ENCODE measurements at places on chromosomes 5 and 9.

GRCh38 chr5:57779383-57780223, 297.0 kb upstream of the ACTBL2 start:
- DNase-seq = no peak

GRCh38 chr9:70564468-70565335, 150.2 kb upstream of the KLF9 start:
- no peak for DNase-seq

DNA sequence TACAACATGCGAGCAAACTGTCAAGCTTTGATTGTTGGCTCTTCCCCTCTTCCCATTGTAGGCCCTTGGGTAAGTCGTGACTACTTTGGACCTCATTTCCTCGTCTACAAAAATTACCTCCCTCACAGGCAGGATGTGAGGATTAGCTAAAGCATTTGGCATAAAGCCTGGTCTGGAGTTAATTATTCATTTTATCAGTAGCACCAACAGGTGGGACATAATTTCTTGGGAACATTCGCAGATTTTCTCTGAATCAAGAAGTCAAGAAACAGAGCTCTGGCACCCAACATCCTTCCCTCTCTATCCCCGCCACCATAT, 39.9 kb upstream of the SEMA6A start:
- no peak for DNase-seq

DNA sequence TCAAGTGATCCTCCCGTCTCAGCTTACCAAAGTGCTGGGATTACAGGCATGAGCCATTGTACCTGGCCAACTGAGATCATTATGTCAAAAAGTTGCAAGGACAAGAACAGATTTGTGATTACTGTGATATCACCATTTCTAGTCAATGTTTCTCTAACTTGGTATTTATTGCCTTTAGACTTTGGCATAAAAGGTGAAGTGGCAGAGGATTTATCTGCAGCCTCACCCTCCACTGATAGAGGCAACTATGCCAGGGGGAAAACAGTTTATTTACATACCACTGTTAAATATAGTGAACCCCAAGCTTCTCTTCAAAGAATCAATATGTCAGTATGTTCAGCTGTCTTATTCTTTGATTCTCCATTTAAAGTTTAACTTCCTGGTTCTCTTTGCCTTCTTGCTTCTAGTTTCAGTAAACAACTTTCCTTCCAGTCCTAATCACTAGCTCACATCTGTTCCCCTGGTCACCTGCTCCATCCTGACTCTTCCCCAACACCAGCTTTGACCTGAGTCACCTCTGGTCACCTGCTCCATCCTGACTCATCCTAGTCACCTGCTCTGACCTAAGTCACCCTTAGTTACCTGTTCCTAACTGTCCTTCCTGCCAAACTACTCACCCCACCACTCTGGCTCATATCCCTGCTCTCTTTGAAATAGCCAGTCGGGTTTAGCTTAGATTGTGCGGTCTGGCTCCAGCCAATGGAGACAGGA, 29.9 kb downstream of the SEMA6A start:
- no peak for DNase-seq

GRCh38 chr5:108184940-108185339, 197.0 kb downstream of the FBXL17 start:
- no peak for DNase-seq

DNA sequence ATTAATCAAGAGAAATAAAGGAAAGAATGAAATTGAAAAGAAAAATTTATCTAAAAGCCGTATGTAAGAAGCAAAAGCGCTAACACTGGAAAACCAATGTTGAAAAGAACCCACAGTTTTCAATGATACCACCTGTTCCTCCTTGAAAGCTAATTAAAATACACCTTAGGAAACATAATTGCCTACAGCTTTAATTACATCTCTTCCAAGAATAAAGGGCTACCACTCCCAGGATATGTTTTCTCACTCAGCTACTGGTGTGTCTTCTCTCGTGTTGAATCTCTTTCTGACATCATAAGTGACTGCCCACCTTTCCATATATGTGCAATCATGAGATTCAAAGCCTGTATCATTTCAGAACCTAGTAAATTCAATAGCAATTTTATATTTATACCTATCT, 880.6 kb upstream of the DMAC1 start:
- DNase-seq = no peak

- DNase-seq = no peak
These were observed 71.5 kb downstream of the NR6A1 start for GRCh38 chr9:124699575-124699974.

GRCh38 chr5:8686707-8687106, 817.8 kb downstream of the MTRR start:
- no peak for DNase-seq

DNA sequence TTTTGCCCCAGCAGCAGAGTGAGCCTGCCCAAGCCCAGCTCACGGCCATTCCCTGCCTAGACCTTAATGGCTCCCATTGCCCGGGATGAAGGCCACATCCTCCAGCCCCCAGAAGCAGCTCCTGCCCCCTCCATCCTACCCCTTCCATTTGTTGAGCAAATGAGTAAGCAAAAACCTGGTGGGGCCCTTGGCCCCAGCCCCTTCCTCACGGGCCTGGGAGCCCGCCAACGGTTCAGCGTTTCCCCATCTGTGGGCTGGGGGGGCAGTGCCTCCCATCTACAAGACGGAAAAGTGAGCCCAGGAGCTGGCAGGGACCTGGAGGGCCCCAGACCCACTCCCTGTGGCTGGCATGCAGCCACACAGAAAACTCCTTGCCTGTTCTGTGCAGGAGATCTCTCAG, 4.4 kb downstream of the CCDC187 start:
- no peak for DNase-seq

- DNase-seq = no peak
These were observed 67.6 kb downstream of the FOXD1 start for GRCh38 chr5:73380710-73381589.

DNA sequence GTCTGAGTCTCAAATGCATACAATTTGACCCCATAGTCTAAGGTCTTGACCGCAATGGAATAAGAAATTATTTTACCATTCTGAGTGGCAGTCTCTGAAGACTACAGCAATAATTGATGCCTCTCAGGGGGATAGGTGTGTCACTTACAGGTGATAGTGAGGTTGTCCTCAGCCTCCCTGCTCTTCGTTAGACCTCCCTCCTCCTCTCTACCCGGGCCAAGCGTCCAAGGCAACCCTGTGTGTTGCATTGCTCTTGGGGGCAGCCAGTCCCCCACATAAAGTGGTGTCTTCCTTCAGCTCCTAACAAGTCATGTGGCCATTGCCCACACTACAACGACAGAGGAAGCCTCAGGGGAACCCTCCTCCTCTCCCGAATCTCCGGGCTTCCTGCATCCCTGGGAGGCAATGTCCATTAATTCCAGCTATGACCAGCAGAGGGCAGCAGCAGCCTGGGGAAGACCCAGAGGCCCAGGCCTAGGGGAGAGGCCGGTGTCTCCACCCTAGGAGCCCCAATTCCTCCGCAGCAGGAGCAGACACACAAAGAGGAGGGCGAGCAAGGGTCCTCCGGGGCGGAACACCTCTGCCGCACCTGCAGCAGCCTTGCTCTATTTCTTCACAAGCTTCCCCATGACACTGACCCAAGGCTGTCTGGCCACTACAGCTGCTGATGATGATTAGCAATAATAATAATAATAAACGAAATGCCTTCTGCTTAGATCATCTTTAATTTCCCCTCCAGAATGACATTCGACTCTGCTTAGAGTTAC, 134.8 kb downstream of the KCNIP1 start:
- DNase-seq = no peak

- no peak for DNase-seq
These were observed 33.3 kb downstream of the TLE1 start for GRCh38 chr9:81656004-81656403.

DNA sequence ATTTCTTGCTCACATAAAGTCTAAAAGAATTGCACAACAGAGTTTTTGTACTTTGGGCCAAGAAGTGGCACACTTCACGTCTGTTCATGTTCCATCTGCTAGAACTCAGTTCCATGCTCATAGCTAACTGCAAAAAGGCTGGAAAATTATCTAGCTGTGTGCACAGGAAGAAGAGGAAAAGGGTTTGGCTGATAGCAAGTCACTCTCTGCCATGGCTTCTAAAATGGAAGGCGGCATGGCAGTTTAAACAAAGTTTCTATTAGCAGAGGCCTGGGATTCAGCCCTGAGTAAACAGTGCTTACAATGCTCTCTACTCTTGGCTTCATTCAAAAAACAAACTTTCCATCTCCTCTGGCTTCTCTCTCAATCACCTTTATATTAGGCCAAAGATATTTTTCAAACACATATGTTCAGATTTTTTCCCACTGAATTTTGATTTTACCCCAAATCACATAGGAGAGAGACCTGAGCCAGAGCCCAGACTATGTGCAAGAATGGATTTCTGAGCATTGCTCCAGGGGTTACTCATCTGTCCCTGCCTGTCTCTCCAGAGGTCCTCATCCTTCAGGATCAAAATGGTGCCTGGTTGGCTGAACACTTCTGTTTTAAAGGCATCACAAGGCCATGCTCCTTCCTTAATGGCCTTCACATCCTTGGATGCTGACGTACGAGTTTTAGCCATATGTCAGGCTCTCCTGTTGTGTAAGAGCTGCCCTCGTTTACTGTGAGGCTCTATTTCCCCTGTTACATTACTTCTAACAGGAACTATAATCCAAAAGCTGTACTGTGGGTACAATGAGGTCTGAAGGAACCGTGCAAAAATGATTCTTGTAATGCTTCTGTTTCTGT, 226.6 kb downstream of the SAXO1 start:
- DNase-seq = no peak

GRCh38 chr9:121510766-121511550, 11.3 kb upstream of the GGTA1 start:
- DNase-seq = no peak

DNA sequence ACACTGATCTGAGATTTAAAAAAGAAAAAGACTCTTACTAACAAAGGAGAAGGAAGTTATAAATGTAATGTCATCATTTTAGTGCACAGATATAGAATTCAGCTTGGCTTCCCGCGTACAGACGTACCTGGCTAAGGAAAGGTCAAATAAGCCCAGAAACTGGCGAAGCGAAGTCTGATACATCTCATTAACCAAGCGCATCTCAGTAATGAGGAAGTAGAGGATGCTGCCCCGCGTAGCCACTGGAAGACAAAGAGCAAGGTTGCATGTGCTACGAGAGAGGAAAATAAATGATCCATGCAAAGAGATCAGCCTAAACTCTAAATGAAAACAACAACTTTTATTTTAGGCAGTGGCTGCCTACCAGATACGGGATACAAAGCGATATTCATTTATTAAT, 208.8 kb downstream of the DNAH5 start:
- DNase-seq = no peak

DNA sequence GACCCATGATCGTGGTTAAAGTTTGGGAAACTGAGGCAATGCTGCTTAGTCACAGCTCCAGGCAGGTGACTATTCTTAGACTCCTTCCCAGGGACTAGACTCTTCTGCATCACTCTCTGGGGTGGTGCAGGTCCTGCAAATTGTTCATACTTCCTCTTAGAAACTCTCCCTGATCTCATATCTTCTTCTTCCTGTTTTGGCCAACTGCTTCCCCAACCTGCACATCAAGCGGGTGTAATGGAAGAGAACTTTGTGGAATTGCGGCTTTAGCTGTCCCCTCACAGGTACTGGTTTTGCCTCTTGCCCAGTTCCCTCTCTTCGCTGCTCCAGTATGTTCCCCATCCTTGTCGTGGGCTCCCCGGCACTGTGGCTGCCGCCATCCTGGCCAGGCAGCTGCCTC, 111.5 kb upstream of the CTSL start:
- no peak for DNase-seq

Measured in vagina (tissue), 2 donors.